ENCODE measurements at places on chromosomes 12 and 14.

DNA sequence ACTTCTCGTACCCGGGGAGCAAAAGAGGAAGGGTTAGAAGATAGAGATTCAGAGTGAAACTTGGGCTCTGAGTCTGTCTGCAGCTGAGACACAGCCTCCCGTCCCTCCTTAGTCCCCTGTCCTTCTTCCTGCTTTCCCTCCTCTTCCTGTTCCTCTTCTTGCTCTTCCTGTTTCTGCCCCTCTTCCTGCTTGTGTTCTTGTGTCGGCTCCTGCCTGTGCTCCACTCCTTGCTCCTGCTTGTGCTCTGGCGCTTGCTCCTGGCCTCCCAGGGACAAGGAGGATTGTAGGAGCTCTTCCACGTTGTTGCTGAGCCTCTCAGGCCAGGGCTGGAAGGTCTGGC, 3.0 kb downstream of the ACRBP start:
- DNase-seq, result no peak

- no peak for DNase-seq
Measured at GRCh38 chr12:80702889-80703805, 4.3 kb upstream of the MYF6 start.

- no peak for DNase-seq
Measured at GRCh38 chr12:29771786-29772185, 12.0 kb downstream of the TMTC1 start.

DNA sequence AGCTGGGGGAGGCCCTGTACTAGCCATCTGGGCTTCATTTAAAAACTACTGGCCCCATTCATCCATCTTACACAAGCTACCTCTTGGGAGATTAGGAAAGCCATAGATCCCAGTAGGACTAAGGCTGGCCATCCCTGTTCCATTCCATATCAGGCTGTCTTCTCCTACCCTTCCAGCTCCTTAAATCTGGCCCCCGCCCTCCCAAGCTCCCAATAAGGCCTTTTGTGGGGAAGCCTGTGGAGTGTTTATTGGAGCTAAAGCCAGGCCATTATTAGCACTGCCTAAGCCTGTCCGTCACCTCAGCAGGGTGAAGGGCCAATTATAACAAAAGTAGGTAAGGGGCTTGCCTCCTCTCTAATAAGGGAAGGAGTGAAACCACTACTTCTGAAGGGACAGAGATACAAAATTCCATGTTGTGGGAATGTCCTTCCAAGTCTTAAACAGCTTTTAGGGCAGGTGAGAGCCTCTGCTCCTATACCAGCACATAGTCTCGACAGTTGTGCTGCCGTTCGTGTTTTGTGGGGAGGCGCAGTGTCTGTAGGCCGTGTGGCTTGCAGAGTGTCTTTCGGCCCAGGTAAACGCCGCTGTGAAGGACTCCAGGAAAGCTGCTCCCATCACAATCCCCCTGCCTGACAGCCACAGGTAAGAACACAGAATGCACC, 3.7 kb downstream of the MYL6 start:
- DNase-seq, result no peak

- DNase-seq, result no peak
Measured at GRCh38 chr12:80268924-80269749, 169.8 kb downstream of the OTOGL start.

DNA sequence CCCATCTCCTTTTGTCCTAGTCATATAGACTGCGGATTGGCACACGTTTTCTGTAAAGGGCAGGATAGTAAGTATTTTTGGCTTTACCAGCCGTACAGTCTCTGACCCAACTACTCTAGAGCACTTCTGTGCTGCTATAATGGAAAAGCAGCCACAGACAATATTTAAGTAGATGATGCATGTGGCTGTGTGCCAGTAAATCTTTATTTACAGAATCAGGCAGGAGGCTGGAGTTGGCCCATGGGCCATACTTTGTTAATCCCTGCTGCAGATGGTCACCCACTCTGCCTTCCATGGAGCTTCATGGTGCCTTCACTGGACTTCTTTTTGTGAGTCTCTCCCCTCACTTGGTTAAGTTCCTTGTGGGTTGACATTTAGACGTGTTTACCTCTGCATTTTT, 584.5 kb upstream of the TBX3 start:
- DNase-seq, result no peak

DNA sequence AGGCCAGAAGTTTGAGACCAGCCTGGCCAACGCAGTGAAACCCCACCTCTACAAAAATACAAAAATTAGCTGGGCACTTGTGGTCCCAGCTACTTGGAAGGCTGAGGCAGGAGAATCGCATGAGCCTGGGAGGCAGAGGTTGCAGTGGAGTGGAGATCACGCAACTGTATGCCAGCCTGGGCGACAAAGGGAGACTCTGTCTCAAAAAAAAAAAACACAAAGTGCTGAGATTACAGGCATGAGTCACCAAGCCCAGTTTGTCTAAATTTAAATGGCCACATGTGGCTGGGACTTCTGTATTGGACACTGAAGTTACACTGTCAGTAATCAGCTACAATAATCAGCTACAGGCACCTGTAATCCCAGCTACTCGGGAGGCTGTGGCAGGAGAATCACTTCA, 100.9 kb upstream of the AEBP2 start:
- no peak for DNase-seq

DNA sequence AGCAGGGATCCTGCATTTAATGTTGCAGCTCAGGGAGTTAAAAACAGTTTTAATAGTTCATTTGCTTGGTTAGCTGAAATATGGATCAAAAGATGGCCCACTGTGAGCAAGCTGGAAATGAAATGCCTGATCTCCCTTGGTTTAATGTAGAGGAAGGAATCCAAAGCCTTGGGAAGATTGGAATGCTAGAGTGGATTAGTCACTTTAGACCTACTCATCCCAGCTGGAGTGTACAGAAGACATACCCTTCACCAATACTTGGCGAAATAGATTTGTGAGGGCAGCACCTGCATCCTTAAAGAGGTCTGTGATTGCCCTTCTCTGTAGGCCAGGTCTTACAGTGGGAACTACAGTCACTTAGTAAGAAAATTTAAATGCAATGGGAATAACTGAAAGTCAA, 58.0 kb upstream of the KRAS start:
- no peak for DNase-seq

DNA sequence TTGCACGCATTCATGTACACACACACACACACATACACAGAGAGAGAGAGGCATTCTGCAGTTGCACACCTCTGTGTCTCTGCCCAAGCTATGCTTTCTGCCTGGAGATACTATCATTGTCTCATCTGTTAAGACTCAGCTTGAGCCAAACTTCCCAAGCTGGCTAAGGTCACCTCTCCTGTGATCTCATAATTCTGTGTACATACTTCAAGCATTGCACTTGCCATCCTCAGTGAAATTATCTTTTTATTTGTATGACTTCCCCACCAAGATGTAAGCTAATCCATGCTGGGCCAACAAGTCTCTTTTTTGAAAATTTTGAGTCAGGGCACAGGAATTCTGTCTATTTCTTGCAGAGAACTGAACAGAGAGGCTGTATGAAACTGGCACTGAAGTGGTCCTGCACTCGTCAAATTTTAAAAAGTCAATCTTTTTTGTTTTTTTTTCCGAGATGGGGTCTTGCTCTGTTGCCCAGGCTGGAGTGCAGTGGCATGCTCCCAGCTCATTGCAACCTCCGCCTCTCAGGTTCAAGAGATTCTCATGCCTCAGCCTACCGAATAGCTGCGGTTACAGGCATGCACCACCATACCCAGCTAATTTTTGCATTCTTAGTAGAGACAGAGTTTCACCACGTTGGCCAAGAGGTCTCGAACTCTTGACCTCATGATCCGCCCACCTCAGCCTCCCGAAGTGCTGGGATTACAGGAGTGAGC, 44.3 kb downstream of the TMTC1 start:
- DNase-seq, result no peak

GRCh38 chr14:63737582-63738006, 9.7 kb upstream of the SGPP1 start:
- DNase-seq, result no peak

DNA sequence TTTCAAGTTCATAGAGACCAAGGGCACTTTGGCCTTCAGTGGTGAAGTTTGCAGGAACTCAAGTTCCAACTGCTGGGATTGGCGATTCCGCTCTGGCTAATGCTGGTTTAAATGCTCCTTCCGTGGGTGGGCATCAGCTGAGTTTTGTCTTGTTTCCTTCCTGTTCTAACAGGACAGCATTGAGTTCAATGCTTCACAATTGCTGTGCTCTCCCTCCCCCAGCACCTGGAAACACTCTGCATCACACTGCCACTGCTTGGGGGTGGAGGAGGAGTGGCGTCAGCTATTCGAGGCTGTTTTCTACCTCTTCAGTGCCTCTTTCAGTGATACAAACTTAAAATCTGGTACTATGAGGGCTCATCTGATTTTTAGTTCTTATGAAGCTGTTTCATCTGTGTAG, 634.9 kb downstream of the FSCB start:
- no peak for DNase-seq

DNA sequence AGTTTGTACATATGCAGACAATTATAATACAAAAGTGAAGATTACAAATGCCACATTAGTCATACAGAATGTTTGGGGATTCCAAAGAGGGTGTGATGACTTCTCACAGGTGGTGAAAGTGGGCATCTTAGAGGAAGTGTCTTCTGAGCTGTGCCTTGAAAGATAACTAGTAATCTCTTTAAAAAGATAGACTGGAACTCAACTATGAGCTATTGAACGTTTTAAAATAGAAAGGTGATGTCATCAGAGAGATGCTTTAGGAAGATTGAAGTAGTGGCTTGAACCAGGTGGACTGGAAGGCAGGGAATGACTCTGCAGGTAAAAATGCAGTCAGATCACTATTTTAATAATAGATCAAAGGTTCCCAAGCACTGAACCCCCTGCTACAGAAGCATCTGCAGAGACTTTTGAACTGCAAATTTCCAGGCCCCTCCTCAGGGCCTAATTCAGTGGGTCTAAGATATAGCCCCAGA, 50.3 kb downstream of the SYT1 start:
- no peak for DNase-seq

DNA sequence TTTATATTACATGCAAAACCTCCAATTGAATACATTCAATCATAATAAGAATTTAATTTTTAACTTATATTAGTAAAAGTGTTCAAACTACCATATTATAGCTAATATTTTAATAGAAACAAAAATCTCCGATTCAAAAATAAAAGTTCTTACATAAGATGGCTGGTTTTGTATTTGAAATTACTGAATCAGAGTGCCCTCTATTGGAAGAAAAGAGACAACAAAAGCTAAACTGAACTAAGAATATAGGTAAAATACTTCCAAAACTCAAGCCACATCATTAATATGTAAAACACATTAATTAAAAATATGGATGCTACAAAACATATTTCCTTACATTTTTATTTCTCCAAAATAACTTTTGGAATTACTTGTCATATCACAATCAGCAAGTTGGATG, 120.3 kb downstream of the GARIN6 start:
- DNase-seq, result no peak

DNA sequence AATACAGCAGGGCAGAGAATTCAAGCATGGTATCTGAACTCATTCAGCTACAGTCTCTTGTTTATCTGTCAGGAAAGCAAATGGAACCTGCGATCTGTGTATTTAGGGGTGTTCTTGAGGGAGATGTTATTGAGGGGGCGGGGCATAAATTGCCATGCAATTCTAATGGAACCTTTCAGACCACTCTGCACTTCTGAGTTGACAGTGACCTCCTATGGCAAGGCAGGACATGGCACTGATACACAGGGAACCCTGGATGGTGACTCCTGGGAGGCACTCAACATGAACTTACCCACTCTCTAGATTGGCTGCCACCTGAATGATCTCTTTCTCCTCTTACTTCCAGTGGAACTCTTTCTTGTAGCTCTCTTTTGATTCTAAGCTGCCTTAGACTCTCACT, 787.3 kb downstream of the VRK1 start:
- no peak for DNase-seq

DNA sequence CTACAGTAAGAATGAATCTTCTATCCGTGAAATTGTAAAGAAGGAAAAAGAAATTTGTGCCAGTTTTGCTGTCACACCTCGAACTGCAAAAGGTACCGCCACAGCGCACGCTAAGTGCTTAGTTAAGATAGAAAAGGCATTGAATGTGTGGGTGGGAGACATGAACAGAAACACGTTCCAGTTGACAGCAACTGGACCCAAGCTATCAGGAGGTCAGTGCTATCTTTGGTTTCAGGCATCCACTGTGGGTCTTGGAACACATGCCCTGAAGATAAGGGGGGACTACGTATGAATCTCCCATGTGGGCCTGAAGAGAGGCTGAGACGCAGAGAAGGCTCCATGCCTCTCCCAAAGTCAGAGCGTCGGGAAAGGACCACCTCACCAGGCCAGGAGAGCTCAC, 9.8 kb downstream of the IFFO1 start:
- DNase-seq, result no peak

Data from naive thymus-derived CD8-positive, alpha-beta T cell (primary cell).